ENCODE measurements at places on chromosomes 3 and 15. TPM values are rescaled to one million over a fixed set of nuclear protein-coding genes. Genes with fewer than 3 reads are reported as not detected.

DNA sequence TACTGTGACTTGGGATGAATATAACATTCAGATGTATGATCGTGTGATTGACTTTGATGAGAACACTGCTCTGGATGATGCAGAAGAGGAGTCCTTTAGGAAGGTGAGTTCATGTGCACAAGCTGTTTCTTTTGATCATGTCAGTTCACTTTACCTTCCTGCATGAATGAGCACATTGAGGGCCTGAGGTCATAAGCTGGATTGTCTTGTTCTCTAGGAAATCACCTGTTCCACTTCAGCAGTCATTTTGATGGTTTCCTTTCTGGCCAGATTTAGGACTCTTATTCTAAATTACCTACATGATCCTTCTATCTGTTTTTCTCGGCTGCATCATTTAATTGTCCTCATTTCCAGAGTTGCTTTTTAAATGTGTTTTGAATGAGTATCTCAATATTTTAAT lies 4.1 kb downstream of the RCN2 start:
- DNase-seq = no peak

DAZL gene
- not detected for total RNA-seq

- no peak for DNase-seq
Measured at GRCh38 chr3:42836150-42837123, 27.2 kb downstream of the ACKR2 start.

GRCh38 chr3:129834580-129834979 lies 58.9 kb downstream of the TMCC1 start:
- DNase-seq = no peak

- no peak for DNase-seq
Measured at GRCh38 chr15:81256916-81257315, 60.2 kb downstream of the IL16 start.

CCR9 gene
- total RNA-seq = not detected
